ENCODE measurements at places on chromosomes 16 and 17.

DNA sequence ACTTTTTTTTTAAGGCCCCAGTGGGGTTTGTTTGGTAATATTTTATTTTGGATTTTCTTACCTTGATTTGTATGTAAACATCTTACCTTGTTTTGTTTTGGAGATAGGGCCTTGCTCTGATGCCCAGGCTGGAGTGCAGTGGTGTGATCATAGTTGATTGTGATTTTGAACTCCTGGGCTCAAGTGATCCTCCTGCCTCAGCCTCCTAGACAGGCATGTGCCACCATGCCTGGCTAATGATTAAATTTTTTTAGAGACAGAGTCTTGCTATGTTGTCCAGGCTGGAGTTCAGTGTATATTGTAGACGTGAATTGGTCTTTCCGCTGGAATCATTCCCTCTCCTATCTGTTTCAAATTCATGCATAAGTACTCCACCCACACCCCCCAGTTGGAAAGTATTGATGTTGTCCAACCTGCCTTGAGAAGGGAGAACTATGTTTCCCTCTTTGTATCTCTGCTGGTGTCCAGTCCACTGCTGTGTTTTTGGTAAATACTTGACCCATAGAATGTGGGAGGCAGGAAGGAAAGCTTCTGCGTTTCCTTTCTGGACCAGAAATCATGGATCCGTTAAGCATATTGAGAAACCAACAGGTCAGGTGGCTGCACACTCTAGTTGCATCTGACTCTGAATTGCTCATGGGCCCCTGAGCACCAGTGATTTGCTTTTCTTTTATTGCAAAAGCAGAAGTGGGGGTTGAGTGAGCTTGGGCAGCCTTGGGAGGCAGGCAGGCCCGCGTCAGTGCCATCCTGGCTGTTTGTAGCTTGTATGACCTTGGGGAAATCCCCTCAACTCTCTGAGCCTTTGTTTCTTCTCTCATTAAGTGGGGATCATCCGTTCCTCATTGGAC is 25.0 kb downstream of the RMI2 start:
- no peak for DNase-seq

DNA sequence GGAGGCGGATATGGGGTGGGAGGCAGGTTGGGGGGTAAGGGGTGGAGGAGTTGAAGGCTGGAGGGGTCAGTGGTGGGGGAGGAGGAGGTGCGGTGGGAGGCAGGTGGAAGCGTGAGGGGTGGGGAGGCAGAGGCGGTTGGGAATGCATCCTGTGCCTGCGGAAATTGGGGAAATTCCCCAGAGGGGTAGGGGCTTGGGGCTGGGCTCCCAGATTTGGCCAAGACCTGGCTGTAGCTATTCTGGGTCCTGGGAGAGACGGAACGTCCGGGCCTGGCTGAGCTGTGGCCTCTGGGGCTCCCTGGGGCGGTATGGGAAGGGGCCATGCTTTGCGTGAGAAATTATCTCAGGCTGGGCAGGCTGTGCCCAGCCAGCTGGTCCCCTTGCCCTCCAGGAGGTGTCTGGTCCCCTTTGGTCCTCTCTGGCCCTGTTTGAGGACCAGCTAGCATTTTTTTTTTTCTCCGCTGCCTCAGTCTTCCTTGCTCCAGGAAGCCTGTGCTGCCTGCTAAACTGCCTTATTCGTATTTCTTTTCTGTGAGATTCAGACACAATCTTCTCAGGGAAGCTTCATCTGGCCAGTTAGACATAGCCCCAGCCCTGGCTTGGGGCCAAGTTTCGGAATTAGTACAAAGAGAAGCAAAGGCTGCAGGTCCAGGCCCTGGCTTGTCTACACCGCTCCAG is 7.3 kb upstream of the TRPV2 start:
- DNase-seq, result no peak

DNA sequence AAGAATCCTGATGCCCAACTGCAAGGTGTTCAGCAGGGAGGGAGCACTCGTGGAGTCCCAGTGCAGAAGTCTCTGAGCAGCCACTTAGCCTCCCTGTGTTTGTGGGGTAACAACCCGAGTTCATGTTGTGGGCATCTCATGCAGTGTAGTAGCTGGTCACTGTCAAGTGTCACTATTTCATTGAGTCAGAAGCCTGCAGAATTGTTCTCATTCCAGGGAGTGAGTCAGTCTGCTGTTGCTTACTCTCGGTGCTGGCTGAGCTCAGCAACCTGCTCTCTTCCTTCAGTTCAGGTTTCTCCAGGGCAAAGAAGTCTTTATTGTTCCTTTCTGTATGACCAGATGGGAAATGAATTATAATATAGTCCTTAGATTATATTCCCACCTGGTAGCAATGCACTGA is 24.1 kb downstream of the HMOX2 start:
- no peak for DNase-seq

- DNase-seq, result no peak
Observed at GRCh38 chr17:51091635-51092034, 29.0 kb downstream of the SPAG9 start.

DNA sequence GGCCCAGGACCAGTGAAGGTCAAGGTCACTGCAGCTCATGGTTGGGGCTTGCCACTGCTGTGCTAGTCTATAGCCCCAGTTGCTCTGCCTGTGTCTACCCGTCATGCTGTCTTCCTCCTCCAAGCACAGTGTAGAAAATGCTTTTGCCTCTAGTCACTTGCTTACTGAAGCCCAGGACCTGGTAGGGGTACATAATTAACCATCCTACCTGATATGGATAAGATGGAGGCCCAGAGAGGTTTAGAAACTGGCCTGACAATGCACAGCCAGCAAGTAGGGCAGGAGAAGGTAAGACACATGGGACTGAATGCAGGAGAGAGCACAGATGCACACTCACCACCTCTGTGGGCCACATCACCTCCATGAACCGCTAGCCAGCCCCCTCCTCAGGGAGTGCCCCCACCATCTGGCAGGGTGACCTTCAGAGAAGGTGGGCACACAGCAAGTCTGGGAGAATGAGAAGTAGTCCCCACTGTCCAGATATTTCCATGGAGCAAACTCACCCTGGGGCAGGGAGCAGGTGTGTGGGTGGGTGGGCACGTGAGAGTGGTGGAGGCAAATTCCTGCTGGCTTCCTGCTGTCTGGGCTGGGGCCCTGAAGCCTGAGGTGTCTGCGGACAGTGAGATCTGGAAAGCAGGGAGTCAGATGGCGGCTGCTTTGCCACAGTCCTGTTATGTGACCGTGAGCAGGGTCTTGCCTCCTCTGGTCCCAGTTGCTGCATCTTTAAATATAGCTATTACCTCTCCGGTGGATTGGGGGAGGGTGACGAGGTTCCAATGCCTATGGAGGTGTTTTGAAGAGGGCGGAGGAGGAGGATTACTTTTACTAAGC is 1.0 kb downstream of the CX3CL1 start:
- DNase-seq, result no peak

DNA sequence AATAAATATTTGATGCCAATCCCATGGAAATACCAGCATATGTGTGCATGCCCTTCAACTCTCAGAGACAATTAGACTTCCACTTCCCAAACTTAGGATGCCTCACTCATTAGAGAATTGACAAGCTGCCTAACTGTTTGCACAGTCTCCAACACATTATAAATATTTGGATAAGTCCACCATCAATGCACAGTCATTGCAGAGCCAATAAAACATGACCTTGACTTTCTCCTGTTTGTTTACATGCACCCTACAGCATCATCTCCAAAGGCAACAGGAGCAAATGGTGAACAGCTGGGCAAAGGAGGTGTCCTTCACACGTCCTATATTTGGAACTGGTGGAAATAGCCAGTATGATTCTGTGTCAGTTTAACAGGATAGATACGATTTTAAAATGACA is 804.4 kb upstream of the RBFOX1 start:
- DNase-seq, result no peak

Data from stimulated activated CD4-positive, alpha-beta T cell treated with anti-CD3 and anti-CD28 coated beads, Interleukin-2, amount 100 ng/mL, for 48 hours (primary cell).